Activated CD4-positive, alpha-beta memory T cell treated with anti-CD3 and anti-CD28 coated beads, Interleukin-2, amount 10 ng/mL, durations not matched to agents 7 days and 5 days (primary cell): ENCODE measurements at places on chromosomes 3 and 15.

DNA sequence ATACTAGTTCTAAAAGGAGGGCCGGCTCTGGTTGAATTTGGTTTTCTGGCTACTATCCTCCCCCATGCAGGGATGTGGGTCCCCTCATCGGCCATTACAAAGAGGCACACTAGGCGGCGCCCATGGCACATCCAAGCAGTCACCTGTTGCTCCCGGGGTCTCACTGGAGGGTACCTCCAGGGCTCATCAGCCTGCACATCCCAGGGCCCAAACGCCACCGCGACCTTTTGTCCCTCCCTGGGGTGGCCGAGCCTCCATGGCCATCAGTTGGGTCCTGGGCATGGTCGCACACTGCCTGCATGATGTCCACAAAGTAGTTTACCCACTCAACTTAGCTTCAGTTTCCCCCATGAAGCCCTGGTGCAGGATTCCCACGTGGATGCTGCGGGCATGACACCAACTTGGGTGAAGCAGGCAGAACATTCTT, 28.3 kb downstream of the IDH3A start:
- DNase-seq: peak; percentile 49

GRCh38 chr15:81073801-81074200, 60.3 kb upstream of the CFAP161 start:
- no peak for DNase-seq

GRCh38 chr3:170397685-170398084, 21.0 kb upstream of the CLDN11 start:
- no peak for DNase-seq

DNA sequence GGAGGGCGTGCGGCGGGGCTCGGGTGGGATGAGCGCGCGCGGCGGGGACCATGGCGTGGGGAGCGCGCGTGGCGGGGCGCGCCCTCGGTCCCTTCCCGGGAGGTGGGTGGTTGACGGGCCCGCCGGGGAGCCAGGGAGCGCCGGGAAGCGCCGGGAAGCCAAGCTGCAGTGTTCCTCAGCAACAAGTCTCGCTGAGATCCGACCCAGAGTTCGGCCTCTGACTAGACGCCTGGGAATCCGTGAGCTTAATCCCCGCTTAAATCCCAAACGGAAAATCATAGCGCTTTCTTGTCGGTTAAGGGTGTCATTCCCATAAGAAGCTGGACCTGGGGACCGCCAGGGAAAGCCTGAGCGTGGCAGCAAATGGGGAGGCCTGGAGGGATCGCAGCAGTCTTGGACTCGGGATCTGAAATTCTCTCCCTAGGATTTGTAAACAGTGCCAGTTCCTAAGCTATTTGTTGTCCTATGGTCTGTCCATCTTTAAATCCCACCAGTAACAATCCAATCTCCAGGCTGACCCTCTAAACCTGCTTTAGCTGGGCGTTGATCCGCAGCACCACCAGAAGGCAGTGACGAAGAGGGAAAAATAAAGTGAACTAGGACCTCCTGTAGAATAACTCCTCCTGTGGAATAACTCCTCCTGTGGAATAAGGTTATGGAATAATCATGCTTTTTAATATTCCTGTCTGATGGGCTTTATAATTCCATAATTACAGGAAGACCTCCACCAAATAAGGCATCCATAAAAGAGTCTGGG, 570 bp upstream of the NEDD4 start:
- DNase-seq: no peak

DNA sequence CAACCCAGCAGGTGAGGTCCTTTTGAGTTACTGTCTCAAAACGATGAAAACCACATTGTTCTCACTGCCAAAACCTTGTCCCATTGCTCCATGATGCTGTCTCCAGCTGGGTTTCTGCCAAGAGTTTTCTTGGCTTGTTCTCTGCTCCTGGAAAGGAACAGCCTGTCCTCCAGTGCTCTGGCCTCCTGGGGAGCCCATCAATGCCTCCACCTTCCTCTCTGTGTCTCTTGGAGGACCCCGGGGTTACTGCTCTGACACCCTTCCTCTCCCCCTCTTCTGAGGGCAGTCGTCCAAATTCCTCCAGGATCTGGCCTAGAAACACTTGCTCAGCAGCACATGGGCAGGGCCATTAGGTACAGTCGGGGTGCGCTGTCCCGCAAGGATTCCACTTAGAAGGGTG, 63.9 kb upstream of the RGMA start:
- DNase-seq: no peak

DNA sequence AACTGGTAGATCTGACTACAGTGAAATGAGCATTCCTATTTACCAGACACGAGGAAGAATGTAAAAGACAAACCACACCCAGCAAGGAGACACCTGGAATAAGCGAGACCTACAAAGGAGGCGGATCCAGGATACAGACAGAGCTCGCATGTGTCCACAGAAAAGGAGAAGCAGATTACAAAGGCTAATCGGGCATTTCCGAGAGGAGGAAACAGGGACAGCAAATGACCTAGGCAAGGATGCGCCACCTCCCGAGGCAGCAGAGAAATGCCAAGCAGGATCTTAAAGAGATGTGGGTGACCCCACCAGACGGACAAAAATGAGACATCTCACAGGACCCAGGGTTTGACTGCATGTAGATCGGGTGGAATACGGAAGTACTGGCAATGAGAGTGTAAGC, 63.2 kb upstream of the IQSEC1 start:
- DNase-seq: no peak

DNA sequence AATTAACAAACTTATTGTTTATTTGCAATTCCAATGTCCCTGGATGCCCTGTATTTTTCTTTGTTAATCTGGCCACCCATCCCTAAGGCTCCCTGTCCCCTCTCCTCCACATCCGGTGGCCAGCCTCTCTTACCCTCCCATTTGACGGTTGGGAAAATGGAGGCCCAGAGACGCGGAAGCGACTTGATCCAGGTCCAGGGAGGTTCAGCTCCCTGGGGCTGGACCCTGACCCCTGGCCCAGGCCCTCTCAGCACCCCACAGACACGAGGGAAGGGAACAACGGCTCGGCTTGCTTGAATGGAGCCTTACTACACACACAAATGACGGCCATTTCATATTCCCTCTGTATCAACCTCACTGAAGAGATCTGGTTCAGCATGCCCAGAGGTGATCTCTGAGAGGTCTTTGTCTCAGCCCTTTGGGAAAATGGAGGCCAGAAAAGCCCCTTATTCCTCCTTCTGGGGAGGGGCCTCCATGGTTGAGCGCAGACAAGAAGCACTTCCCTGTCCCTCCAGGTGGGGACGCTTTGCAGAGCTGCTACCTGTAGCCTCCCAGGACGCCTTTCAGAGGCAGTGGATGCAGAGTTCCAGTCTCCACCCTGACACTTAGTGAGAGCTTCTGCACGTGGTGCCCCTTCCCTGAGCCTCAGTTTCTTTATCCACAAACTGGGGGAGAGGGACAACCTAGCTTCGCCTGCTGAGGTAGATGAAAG, 82.1 kb downstream of the ATP2B2 start:
- no peak for DNase-seq

- no peak for DNase-seq
These were observed 558.0 kb downstream of the MECOM start for GRCh38 chr3:169105561-169105960.

DNA sequence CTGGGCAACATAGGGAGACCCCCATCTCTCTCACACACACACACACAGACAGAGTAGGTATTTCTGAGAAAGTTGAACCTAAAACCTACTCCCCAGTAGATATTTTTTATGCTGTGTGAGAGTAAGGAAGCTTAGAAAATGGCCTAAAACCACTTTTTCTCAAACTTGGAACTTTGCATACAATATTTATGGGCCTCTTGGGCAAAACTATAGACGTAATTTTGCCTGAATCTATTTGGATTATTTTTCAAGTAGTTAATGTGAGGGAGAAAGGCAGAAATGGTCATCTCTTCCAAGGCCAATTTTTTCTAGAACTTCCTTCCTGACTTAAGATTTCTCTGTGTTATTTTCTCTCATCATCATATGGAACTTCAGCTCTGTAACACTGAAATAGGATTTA, 81.7 kb downstream of the ZNF609 start:
- DNase-seq: no peak

- DNase-seq: no peak
These were observed 62.0 kb upstream of the NSMCE3 start for GRCh38 chr15:29331669-29332068.

DNA sequence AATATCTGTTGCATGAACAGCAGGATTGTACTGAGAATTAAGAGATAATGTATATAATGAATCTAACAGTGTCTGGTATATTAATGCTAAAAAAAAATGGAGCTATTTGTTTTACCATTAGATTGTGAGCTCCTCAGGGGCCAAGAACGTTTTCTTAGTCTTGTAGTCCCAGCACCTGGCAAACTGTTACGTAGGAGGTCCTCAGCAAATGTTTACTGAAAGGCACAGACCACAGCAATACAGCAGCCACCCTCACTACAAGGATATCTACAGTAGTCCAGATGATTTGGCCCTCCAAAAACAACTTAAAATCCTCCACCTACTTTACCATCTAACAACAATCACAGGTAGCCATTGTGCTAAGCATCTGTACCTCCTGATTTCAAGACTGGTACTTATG, 59.7 kb downstream of the MSL2 start:
- no peak for DNase-seq

GRCh38 chr15:64959128-64959527, 30.6 kb downstream of the SPG21 start:
- DNase-seq: no peak

GRCh38 chr3:128496602-128497304, 3.8 kb upstream of the GATA2 start:
- no peak for DNase-seq

GRCh38 chr15:41827290-41827879, 507 bp upstream of the JMJD7 start:
- no peak for DNase-seq

DNA sequence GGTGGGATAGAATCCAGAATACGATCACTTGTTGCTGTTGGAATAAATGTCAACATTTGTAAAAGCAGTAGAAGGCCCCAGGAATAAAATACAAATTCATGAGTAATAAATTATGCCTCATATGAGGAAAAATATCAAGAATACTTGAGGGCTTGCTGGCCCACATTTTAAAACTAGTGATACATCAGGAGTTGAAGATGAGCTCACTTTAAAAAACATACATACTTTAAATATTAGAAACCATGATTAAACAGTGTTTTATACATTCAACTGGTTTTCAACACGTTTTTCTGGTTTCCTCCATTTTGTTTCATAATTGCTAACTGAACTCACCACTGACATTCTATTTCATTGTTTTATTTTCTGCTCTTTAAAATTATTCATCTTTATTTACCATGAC, 141.4 kb downstream of the TFG start:
- no peak for DNase-seq

DNA sequence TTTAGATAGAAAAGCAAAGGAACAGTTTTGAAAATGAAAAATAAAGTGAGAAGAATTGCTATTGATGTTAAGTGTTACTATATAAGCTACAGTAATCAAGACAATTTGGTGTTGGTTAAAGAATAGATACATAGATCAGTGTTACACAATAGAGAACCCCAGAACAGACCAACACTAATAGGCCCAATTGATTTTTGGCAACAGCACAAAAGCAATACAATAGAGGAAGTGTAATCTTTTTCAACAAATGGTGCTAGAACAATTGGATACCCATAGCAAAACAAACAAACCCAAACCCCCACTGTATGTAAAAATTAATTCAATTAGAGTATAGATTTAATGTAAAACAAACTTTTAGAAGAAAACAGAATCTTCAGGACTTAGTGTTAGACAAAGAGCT, 61.8 kb downstream of the ATP11B start:
- no peak for DNase-seq

DNA sequence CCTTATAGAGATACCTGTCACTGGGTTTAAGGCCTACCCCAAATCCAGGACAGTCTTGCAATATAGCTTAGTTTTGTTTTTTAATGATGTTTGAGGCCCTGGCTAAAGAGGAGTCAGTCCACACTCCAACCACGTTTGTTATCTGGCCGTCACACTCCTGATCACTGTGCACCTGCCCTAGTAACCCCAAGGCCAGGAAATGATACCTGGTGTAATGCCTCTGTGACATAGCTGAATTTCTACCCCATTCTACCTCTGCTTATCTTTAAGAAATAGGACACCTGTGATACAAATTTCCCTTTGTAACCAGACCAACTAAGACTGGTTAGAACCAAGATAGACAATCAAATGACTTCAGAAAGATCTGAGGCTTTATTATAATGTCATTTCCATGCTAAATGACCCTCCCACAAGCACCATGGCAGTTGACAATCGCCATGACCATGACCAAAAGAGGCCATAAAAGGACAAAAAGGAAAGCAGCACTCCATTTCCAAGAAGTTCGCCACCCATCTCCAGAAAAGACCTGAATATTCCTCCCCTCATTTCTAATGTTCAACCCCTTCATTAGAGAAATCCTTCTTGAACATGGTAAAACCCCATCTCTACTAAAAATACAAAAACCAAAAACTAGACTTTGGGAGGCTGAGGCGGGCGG, 4.8 kb upstream of the RTP3 start:
- DNase-seq: no peak

DNA sequence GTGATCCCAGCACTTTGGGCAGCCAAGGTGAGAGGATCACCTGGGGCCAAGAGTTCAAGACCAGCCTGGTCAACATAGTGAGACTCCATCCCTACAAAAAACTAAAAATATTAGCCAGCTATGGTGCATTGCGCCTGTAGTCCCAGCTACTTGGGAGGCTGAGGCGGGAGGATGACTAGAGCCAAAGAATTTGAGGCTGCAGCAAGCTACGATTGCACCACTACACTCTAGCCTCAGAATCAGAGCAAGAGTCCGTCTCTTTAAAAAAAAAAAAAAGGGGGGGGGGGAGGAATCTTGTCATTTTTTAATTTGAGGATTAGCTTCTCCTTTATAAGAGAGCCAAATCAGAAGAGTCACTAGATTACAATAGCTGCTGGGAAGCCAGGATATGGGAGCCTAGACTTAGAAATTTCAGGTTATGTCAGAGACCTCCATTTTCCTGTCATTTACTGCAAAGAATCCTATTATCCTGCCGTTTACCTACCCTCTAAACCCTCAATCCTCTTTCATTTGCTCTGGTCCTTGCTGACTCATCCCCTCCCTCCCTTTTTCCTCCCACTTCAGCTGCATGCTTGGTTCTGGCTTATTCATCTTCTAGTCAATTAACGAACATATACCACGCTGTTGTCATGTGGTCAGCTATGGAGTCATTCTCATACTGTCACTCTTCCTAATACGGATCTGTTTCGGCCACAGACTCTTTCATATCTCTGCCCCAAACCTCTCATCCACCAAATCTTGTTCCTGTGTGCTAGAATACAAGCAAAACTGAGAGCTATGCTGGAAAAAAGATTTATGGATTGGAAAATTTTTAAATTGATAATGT, 83.8 kb upstream of the PPIB start:
- DNase-seq: peak; percentile 63

- no peak for DNase-seq
These were observed 96.6 kb upstream of the PLXND1 start for GRCh38 chr3:129702934-129703712.

GRCh38 chr3:94787734-94788270, 724.9 kb downstream of the NSUN3 start:
- DNase-seq: no peak

- DNase-seq: peak; percentile 32
These were observed 156.6 kb downstream of the MCTP2 start for GRCh38 chr15:94387849-94388441.

- DNase-seq: no peak
These were observed 160.5 kb upstream of the CCDC54 start for GRCh38 chr3:107216711-107217110.

GRCh38 chr3:50237133-50237651, 1.2 kb downstream of the GNAI2 start:
- peak; percentile 58 for DNase-seq

- DNase-seq: no peak
These were observed 35.6 kb upstream of the MUC13 start for GRCh38 chr3:124969963-124970722.
